ENCODE measurements at places on chromosomes 3 and 15.

GRCh38 chr15:67005294-67005996 is 60.0 kb upstream of the SMAD3 start:
- DNase-seq = no peak

GRCh38 chr3:152642658-152643057 is 192.3 kb upstream of the P2RY1 start:
- DNase-seq = no peak

DNA sequence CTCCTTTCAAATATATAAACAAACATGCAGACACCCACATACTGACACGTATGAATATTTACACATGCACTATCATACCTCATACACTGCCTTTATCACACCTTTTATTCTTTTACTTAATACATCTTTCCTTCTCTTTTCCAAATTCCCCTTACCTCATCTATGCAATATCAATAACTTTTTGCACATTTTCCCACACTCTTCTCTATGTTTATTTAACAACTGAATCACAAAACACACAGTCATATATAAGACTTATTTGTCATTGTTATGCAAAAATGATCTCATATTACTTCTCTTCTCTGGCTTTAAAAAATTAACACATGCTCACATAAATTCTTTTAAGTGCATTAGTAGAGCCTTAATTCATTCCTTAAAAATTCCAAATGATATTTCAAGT is 461.4 kb downstream of the DIPK2A start:
- no peak for DNase-seq

GRCh38 chr3:110378481-110378880 is 693.1 kb upstream of the NECTIN3 start:
- no peak for DNase-seq

DNA sequence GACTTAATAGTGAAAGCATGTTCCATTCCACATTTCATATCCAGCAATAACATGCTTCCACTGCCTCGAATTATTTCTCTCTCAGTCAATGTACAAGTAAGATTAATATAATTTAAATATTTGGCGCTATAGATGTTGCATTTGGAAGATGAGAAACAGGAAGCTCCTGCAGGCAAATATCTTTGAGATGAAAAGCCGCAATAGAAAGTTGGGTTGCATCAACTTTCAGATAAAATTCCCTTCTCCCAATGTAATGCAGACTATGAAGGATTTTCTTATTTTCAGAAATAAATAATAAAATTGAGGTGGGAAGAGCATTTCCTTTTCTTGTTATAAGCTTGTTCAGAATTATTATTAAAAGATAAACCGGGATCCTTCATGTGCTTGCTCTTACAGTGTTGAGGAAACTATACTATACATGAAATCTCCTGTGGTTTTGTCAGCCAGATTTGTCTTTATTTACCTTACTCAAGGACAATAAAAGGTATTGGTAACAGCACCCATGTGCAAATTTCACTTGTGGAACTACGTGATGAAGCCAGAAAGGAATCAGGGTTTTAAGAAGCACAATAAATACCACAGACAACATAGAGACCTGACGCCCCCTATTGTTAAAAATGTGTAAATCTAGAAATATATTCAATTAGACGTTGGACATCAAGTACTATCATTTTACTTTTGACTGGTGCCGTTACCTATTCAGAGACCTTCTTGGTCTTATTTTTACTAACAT is 307.0 kb downstream of the ARPP21 start:
- DNase-seq = peak; percentile 46

- no peak for DNase-seq
These were observed 64.0 kb downstream of the GREM1 start for GRCh38 chr15:32781781-32782180.

Measured in fibroblast of mammary gland (primary cell).